Amniotic stem cell (primary cell): ENCODE measurements at places on chromosomes 3 and 15.

DNA sequence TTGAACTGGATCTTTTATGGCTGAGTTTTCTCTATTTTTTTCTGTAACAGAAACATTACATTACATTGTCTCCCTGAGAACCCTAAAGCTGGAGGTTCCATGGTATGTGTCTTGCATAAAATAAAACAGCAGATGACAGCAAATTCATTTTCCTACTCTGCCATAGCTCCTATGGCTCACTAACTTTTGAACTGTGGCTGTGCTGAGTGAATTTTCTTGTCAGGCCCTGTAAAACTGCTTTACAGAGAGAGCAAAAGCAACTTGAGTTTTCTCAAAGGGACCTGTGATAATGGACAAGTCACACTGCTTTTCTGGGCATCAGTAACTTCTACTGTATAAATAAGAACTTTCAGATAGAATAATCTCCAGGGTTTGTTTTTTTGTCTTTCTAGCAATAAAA is 129.9 kb upstream of the TSC22D2 start:
- DNase-seq, result no peak

DNA sequence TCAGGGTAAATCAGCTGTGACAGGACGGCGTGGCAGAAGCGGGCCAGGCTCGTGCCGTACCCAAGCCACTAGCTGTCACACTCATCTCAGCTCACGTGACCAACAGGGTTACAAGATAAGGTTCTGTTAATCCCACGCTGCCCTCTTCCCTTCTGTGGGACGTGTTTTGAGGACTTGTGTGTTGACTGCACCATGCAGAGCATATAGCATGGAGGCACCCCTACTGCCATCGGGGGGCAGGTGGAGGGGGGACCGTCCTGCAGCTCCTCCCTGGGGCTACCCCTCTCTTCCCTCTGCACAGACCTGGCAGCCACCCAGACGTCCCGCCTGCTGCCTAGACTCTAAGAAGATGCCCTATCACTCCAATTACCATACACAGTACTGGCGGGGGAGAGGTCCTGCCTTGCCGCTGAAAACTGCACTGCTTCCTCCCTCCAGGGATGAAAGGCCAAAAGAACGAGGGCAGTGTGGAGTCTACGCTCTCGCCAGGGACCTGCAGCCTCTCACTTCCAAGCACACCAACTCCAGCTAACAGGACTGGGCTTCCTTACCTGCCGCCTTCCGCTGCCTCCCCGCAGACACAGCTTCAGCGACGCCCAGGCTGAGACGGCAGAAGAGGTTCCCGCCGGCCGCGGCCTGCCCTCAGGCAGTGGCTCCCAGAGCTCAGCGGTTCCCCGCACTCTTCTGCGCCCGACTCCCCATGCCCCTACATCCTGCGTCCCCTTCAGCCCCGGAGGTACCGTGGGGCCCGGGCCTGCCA is at the start of gene TNK2:
TSS of gene TNK2 (minus strand) at position 618 of the 760 bp plus-strand sequence. CDS start 19,963 bp downstream, outside the sequence.
- DNase-seq, result no peak

- no peak for DNase-seq
Measured at GRCh38 chr3:69612791-69613190, 126.5 kb upstream of the MITF start.

DNA sequence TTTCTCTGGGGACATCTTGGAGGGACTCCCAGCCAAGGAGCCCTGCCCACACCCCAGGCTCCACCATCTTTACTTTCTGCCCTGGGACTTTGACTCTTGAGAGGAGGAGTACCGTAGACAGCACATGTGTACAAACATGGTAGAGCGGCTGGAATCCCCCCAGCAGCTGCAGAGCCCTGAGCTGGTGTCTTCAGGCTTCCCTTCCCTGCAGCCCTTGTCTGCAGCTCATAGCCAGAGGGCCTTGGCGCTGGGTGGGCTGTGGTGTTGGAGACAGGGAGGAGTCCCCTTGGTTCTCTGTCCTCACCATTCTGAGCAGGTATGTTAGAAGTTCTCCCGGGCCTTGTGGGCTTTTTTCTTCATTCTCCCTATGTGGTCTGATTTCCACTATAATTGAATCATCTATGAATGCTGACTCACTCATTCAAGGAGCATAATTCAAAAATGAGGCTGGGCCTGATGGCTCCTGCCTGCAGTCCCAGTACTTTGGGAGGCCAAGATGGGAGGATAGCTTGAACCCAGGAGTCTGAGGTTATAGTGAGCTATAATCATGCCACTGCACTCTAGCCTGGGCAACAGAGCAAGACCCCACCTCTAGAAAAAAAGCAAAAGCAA is 97.8 kb upstream of the MEF2A start:
- DNase-seq, result no peak

DNA sequence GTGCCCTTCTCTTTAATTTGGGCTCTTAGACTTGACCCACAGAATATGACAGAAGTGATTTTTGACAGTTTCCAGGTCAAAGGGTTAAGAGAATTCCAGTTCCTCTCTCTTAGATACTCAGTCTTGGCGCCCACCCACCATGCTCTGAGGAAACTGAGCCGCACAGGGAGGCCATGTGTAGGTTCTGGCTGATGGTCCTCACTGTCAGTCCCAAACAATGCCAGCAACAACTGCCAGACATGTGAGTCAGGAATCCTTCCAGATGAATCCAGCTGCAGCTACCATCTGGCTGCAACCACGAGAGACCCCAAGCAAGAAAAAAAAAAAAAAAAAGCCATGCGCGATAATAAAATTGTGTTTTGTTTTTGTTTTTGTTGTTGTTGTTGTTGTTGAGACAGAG is 326.6 kb downstream of the MAGI1 start:
- no peak for DNase-seq

DNA sequence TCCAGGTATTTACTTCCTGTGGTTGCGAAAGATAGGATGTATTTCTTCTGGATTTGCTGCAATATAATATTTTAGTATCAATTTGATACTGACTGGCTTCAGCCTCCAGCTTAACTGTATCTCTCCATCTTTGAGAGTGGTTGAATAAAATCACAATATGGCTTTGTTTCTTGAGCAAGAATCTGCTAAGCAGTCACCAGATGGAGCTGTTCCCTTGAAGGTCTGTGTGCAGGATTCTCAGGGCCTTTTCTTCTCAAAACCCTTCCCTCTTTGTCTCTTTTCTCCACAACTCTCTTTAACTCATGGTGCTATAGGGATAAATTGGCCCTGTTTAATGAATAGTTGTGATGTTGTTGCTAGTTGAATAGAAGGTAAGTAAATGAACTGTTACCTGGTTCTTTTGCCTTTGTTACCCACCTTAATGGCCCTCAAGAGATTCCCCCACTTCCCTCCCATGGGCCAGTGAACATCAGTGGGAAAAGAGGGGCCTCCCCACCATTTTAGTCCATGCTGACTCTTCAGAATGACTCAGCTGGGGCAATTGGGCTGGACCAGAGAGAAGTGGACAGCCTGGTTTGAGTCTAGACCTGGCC is 34.8 kb upstream of the RAB6B start:
- peak; percentile 54 for DNase-seq

- DNase-seq, result no peak
Measured at GRCh38 chr3:33807191-33807590, 8.8 kb downstream of the PDCD6IP start.

- DNase-seq, result no peak
Measured at GRCh38 chr3:32865383-32865782, 47.6 kb downstream of the TRIM71 start.

- DNase-seq, result no peak
Measured at GRCh38 chr15:27473845-27474244, 502.9 kb downstream of the GABRG3 start.

GRCh38 chr3:107660306-107660976 is 137.7 kb downstream of the BBX start:
- DNase-seq, result peak; percentile 54

DNA sequence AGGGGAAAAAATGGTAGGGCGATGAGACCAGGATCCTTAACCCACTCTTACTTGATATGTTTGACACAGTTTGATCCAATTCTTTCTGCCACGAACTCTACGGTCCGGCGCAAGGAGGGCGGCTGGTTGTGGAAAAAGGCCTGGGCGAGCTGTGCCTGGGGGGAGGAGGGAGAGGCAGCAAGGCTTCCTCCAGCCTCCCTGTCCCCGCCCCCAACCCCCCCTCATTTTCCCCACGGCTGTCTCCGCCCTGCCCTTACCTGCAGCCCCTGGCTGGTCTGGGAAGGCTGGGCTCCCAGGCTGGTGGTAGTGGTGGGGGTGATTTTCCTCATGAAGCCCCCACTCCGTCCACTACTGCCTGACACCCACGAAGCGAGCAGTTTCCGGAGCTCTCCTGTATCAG is 8.0 kb downstream of the CDAN1 start:
- DNase-seq, result no peak

DNA sequence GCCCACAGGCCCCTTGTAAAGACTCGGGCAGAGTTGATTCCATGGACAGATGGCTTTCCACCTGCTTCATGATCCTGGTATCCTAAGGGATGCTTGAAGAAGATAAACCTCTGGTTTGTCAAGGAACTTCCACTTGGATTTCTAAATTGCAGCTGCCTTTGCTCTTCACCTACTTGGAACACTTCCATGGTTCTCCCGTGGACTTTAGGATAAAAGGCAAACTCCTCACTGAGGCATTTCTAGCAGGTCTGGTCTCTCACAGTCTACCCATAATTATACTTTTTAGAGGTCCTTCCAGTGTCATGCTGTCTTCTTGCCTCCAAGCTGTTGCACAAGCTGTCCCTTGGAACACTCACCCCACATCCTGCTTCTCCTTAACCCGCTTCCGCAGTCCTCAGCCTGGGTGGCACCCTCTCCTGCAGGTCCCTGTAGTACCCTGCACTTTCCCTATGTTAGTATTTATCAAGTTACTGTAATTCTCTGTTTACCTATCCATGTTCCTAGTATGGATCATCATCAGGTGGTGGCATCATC is 12.7 kb downstream of the TLNRD1 start:
- no peak for DNase-seq

DNA sequence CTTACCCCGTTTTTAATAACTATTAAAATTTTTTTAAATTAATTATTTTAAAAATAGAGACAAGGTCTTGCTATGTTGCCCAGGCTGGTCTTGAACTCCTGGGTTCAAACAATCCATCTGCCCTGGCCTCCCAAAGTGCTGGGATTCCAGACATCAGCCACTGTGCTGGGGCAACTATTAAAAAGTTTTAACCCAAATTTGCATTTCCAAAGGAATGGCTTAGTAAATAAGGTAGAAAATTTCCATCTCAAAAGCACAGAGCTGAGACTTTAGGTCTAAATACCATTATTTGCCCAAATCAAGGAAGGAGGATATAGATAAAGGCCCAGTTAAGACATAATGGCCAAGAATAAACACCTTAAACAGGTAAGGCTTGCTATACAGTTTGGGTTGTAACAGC is 56.4 kb downstream of the MINDY4B start:
- no peak for DNase-seq

DNA sequence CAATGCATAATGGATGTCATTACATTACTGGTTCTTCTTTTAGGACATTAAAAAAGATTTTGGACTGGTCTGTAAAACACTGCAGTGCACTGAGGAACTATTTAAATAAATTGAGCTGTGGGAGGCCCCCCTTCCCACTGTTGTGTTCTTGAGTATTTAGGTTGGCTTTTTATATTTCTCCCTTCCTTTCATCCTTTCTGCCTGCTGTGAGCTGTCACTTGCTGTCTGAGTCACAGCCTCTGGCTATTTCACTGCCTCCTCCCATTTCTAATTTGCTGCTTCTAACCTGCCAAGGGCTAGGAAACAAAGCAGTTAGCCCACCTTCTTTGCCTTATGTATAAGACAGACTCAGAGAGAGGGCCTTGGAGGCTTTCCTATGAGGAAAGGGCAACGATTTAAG is 89.0 kb upstream of the FNDC3B start:
- no peak for DNase-seq

DNA sequence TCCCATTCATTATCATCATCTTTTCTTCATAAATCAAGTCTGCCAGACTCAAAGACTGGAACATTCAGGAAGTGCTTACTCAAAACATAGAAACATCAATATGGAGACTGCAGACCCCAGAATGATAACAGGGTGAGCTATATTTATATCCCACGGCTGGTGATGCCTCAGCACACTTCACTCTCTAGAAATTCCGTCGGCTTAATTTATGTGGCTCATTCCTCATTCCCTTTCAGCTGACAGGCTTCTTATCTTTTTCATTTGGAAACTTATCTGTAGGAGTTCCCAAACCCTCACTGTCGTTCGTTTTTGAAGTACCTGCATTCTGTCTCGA is 45.5 kb downstream of the RFTN1 start:
- DNase-seq, result no peak

DNA sequence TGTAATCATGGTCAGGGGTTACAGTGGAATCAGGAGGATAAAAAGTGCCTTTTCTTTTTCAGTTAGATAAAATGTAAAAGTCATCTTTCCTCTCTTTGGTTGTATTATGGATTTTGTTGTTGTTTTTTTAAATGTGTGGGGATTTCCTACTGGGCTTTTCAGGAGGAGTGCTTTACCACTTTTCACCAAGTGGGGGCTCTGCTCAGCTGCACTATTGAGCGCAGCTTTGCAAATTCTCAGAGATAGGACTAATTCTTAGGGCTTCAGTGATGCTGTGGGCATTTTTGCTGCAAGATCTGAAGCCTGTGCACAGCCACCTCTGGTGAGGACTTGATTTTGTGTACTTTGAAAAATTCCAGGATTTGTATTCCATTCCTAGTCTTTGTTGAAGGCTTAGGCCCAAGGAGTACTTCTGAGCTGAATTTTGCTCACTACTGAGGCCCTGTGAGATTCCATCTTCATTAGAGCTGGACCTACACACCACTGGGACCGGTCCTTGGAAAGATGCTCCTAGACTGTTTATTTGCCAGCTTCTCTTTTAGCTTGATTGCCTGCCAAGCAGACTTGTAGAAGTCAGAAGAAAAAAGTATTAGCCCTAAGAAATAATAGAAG is 7.5 kb downstream of the GNB5 start:
- DNase-seq, result no peak
